ENCODE measurements at places on chromosomes 6 and 20.
A peak's percentile ranks its signal among the peaks of the same experiment; 100 is the strongest.

GRCh38 chr20:46694484-46694883 is 5.2 kb upstream of the TP53RK start:
- DNase-seq, result peak; percentile 43

DNA sequence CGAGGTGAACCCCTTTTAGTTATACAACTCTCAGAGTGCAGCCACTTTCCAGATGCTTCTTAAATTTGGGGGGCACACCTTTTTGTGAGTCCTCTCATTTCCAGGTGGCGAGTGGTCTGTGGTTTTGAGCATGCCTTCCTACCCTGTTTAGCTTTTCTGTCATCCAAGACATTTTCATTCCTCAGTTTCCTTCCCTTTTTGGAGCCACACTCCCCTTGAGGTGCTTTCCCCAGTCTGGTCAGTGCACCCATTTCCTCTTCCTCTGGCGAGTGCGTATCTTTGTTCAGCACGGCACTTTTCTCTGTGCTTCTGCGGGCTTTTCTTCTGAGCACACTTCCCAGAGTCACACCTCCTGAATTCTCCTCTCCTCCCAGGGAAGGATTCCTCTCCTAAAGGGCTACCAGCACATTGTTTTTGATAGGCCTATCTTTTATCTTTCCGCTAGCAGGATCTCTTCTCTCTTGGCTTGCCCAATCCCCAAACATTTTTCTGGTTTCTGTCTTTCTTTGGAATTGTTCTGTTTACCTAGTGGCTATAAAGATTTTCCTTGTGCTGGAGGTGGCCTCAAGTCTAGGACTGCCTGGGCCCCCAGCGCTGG is 1.4 kb downstream of the PHF20 start:
- peak; percentile 24 for DNase-seq

- DNase-seq, result no peak
Measured at GRCh38 chr6:86205980-86206379, 563.3 kb upstream of the SYNCRIP start.

DNA sequence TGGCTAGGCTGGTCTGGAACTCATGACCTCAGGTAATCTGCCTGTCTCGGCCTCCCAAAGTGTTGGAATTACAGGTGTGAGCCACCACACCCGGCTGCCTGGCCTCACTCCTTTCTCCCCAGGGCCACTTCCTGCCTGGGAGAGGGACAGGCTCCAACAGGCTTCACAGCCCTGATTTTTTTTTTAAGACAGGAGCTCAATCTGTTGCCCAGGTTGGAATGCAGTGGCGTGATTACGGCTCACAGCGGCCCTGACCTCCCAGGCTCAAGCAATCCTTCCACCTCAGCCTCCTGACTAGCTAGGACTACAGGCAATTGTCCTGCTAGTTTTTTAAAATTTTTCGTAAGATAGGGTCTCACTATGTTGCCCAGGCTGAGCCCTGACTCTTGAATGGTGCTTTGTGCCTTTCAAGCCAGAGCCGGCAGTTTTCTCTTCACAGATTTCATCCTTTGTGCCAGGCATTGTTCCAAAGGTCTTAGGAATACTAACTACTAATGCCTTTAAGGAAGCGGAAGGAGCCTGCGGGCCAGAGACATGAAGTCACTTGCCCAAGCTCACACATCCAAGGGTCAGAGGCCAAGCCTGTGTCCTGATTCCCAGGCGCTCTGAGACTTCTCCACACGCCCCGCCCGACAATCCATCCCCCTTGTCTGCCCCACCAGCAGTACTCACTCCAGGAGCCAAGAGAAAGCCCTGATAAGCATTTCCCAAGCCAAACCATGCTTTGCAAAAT is 19.2 kb downstream of the CAPN11 start:
- peak; percentile 56 for DNase-seq

GRCh38 chr6:29465801-29466200 is 8.8 kb downstream of the OR2H1 start:
- DNase-seq, result no peak

DNA sequence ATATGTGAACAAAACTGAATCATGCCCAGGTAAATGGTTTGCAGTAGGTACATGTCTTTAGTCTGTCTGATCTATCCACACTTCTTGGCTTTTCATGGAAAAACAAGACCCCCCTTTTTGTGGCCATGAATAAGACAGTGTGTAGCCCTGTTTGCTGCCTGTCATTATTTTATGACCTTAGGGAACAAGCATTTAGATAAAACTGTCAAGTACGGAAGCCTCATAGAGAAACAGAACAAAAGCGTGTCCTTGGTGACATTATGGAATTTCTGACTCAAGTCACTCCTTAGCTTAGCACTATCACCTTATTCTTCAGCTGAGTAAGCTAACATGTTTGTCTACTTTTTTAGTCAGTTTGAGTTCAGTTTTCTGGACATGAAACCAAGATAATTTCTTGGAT is 476.2 kb downstream of the ADGRB3 start:
- DNase-seq, result no peak

GRCh38 chr6:109239160-109239559 is 143.1 kb downstream of the CD164 start:
- no peak for DNase-seq

DNA sequence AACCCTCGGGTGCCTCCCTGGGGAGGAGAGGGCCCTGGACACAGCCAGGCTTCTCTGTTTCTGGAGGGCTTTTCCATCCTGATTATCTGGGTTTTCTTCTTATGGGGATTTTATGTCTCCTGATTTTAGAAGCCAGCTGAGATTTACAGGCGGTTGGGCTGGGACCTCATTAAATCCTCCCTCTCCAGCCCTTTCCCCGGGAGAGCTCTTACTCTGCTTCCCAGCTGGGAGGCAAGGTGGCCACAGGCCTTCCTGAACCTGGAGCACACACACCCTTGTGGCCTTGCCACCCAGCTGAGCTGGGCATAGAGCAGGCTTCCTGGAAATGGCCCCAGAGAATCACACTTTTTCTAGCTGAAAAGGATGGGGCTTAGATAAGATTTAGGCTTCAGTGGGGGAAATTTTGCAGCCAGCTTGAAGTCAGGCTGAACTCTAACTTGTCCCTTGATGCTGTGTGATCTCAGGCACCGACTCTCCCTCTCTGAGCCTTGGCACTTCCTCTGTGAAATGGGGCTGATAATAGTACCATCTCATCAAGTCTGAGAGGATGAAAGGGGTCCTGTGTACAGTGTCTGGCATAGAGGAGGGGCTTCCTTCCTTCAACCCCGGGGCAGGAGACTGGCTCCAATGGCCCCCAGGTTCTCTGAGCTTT is 16.6 kb downstream of the VSTM2L start:
- DNase-seq, result no peak

GRCh38 chr6:80530103-80530502 is 423.6 kb downstream of the BCKDHB start:
- DNase-seq, result no peak

- no peak for DNase-seq
Measured at GRCh38 chr6:16849988-16850680, 88.9 kb upstream of the ATXN1 start.

GRCh38 chr6:10951675-10952282 is 64.9 kb downstream of the SYCP2L start:
- DNase-seq, result peak; percentile 94

GRCh38 chr6:43884652-43885022 is 114.6 kb downstream of the VEGFA start:
- DNase-seq, result no peak

DNA sequence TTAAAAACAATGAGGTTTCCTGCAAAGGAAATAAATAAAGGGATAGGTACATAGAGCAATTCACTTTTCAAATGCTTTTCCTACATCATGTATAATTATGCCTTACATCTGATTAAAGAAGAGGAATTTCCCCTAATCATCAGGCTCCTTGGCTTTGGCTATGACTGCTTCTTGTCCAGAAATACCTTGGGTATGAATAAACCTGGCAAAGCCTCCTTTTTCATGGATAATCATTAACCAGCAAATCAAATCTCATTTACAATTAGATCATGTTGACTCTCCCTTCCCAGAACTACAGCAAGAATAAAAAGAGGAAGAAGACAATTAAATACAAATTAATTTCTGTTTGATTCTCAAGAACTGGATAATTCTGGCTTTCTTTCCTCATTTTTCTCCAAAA is 58.0 kb upstream of the CD2AP start:
- DNase-seq, result no peak

GRCh38 chr6:41449399-41450245 is 96.6 kb upstream of the FOXP4 start:
- DNase-seq, result no peak

GRCh38 chr6:144250276-144250675 is 34.9 kb upstream of the UTRN start:
- no peak for DNase-seq

GRCh38 chr6:139625998-139626975 is 251.8 kb upstream of the CITED2 start:
- DNase-seq, result no peak

DNA sequence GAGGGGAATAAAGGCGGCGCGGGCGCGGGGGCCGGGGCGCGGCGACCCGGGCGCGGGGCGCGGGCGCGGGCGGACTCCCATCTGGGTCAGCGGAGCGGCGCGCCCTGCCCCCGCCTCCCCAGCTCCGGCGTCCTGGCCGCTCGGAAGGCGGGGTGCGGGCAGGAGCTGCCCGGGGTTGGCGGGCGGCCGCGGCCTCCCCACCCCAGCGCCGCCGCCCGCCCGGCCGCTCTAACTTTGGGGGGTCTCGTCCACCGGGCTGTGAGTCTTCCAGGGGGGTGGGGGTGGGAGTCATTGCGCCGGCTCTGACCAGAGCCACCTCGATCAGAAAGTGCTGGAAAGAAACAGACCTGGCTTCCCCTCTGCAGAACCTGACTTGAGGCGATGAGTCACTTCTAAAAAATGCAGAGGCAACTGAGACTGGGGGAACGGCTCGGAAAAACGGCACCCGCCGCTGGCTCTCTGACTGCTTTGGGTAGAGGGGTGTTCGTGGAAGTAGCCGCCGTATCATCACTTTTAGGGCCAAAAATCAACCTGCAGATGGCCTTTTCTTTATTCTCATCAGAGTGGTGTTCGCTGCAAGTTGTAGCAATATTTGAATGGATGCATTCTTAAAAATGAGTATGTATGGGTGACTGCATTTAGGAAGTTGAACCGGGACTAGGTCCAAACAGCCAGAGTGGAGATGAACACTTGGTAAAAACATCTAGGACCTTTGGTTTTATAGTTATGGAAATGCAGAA is 667 bp downstream of the CAP2 start:
- DNase-seq, result peak; percentile 79

DNA sequence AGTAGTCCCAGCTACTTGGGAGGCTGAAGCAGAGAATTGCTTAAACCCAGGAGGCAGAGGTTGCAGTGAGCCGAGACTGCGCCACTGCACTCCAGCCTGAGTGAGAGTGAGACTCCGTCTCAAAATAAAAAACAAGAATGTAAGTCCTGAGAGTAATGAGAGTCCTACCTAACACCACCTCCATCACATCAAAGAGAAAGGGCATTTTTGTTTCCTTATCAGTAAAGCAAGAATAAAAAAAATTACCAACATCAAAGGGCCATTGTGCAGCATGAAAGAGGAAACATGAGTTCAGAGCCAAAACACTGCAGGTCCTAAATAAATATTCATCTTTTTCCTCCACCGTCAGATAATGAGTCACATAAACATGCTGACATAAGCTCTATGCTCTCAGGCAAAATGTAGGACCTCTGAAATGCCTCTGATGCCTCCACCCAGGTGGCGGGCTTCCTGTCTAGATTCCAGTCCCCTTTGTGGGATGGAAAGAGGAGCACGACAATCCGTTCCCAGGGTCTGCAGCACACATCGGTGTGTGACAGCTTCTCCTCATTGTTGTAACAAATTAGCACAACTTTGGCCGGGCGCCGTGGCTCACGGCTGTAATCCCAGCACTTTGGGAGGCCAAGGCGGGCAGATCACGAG is 7.2 kb downstream of the ATP9A start:
- peak; percentile 96 for DNase-seq

- no peak for DNase-seq
Measured at GRCh38 chr6:84204011-84204410, 23.4 kb downstream of the CEP162 start.

DNA sequence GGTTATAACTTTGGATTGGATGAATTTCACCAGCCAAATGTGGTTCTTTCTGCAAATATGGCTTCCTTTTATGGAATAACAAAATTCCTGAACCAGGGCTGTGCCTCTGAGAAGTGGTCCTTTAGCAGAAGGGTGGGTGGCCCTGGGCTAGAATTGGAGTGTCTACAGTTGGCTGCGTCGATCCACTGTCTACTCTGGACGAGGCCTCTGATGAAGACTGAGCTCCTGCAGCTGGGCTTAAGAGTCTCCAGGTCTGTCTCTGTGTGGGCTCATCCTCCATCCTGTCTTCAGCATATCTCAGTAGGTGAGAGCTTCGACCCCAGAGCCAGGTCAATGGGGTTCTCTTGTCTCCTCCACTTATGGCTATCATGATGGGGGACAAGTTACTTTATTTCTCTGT is 166.3 kb upstream of the PMEPA1 start:
- DNase-seq, result no peak

- DNase-seq, result no peak
Measured at GRCh38 chr6:9921366-9921765, 493.5 kb downstream of the TFAP2A start.

DNA sequence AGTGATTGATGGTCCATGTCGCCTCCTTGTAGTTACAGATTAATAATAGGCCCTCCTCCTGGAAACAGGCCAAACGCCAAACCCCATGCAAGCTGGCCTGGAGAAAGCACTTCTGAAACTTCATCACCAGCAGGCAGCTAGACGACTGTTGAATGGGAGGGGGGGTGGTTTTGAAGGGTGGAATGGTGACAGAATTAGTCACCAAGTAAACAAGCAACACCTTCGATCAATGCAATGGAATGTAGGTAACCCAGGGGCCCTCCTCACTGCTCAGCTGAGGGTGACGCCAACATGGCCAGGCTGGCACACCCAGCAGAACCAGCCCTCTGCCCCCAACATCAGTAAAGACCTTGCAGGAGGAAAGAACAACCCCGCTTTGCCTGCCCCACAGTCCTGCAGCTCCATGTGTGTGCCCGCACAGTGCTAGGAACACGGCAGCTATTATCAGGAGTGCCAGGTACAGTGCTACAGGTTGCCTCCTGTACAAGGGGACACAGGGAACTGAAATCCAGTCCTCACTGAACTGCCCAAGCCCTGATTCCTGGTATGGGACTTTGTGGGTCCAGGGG is 2.7 kb downstream of the BCAS1 start:
- no peak for DNase-seq

DNA sequence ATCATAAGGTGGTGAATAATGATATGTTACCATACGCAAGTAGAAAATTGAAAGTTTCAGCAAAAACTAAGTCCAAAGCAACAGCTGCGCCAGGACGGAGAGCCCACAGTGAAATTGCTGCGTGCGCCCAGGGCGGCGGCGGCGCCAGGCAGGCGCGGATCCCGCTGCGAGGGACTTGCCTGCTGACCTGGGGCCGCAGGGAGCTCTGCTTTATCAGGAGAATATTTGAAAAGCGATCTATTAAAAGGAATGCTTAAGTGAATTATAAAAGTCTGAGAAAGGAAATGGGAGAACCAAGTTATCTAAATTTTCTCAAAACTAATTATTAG is 85.4 kb downstream of the THBS2 start:
- no peak for DNase-seq

GRCh38 chr6:89536231-89536630 is 102.3 kb downstream of the LYRM2 start:
- no peak for DNase-seq

Data from IMR-90 (cell line).